ENCODE measurements at places on chromosomes 1 and 21.

DNA sequence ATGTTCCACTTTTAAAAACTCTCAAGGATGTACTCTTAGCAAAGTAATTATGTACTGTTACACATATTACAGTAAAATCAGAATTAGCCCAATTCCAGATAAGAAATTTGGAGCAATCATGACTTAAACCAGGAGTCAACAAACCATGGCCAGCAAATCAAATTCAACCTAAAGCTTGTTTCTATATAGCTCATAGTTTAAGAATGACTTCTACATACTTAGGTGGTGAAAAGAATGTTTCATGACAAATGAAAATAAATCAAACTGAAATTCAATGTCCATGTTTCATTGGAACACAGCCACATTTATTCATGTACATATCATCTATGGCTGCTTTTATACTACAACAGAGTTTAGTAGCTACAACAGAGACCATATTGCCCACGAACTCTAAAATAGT is 35.1 kb downstream of the FRRS1 start:
- no peak for DNase-seq

- no peak for DNase-seq
Measured at GRCh38 chr1:205495237-205495823, 9.1 kb upstream of the CDK18 start.

DNA sequence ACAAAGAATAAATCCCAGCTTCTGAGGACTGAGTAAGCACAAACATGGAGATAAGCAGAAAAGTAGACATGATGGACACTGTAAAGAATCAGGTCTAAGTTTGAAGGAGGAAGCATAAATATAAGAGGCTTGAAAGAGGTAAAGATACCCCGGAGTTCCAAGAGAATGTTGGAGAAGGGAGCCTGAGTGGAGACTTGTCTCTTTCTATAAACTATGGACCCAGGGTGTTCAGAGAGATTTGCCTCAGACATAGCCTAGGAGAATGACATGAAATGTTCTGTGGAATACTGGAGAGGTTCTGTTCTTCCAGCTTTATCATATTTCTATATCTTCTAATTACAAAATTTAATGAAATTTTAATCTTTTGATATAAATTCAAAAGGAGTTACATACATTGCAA is 554.3 kb upstream of the B3GALT2 start:
- DNase-seq: no peak

DNA sequence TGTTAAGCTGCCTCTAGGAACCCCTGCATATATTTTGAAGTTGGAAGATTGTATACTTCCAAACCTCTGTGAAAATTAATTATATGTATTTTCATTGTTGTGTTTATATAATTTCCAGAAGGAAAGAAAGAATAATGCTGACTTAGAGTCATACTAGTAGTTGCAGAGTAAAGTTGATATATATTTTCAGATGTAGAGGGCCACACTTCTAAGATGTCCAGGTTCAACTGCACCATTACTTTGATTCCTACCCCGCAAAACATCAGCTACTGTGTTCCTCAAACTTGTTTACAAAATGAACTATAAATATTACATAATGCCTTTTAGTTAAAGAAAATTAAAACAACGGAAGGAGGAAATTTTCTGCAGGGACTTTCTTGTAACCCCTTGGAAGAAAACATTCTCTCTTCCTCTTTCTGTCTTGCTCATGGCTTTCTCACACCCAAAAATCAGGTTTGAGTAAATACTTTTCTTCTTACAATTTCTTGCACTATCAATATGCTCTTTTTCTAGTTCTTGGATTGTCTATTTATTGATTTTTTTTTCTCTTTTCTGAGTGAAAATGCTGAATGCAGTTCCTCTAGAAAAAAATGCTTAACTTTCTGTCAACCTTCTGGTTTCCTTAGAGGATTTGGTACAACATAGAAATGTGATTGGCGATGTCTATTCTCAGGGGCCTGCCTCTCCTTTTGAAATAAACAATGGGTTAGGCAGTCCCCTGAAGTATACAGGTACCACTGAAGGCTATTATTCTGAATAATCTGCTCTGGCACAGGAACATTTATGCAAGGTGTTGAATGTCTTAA is 867.8 kb downstream of the TTLL7 start:
- no peak for DNase-seq

DNA sequence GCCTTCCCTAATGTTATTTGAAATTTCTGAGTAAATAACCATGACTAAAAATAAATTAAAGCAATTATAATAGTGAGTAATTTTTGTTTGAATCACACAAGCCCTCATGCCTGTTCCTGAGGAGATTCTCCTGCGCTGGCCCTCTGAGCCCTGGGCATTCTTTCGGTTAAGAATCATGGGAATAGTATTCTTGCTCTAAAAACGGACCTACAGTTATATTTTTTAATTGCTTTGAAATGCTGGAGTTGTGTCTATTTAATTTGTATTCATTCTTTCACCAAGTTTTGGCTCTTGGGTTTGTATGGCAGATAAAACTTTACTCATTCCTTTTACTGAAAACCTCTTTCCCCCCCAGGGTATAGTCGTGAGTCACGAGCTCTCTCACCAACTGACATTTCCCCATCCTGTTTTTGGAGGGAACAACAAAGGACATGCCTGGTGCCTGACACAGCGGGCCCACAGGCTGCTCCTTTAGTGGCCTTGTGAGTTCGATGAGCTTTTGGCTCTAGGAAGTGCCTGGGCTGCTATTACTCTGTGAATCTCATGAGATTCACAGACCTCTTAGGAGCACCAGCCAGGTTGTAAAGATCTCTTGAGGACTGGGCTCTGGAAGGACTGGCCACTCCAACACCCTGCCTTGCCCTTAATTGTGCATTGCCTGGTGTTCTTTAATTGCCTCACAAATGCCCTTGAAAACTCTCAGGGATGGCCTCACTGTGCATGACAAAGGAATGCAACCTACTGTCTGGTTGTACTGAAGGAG is 58.6 kb downstream of the DDR2 start:
- no peak for DNase-seq

DNA sequence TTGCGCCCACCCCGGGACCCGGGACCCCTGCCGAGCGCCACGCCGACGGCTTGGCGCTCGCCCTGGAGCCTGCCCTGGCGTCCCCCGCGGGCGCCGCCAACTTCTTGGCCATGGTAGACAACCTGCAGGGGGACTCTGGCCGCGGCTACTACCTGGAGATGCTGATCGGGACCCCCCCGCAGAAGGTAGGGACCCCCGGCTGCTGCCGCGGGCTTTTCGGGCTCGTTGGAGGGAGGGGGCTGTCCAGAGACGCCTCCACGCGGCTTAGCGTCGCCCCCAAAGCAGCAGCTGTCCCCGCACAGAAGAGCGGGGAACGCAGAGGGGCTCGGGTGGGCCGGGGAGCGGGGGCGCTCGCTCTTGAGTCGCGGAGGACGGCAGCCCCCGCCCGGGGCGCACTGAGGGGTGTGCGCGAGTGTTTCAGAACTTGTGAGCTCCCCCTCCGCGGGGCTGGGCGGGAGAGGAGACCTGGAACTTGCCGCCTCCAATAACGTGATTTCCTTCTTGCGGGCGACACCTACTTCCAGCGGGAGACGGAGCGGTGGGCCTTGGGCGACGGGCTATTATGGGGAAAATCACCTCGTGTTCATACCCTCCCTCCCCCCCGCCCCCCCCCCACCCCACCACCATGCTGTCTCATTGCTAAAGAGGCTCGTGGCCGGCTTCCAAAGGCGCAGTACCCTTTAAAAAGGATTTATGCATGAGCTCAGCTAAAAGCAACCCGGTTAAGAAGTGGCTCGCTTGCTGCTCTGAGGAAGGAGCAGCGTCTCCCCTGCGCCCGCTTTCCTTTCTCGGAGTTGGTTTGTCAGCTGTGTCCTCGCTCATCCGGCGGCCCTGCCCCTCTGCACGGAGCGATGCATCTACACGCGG is 664 bp downstream of the BACE2 start:
- no peak for DNase-seq

GRCh38 chr1:94905207-94905606 is 21.7 kb downstream of the CNN3 start:
- DNase-seq: no peak

DNA sequence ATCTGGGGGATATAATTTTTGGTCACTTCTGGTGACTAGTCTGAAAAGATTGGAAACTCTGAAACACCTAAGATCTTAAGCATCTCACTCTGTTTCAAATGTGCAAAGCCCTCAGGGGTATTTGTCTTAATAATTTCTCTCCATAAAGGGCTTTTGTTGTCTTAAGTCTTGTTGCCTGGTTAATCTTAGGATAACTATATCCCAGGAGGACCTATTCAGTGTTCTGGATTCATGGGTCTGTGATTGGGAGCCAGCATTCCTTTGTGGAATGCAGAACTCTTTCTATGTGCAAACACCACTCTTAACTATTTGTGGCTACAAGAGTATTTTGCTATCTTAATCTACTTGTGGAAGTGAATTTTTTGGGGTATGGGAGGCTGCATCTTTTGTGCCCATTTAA is 1573.0 kb upstream of the PRMT6 start:
- DNase-seq: no peak

GRCh38 chr1:172241540-172241939 is 178.9 kb upstream of the C1orf105 start:
- DNase-seq: no peak

DNA sequence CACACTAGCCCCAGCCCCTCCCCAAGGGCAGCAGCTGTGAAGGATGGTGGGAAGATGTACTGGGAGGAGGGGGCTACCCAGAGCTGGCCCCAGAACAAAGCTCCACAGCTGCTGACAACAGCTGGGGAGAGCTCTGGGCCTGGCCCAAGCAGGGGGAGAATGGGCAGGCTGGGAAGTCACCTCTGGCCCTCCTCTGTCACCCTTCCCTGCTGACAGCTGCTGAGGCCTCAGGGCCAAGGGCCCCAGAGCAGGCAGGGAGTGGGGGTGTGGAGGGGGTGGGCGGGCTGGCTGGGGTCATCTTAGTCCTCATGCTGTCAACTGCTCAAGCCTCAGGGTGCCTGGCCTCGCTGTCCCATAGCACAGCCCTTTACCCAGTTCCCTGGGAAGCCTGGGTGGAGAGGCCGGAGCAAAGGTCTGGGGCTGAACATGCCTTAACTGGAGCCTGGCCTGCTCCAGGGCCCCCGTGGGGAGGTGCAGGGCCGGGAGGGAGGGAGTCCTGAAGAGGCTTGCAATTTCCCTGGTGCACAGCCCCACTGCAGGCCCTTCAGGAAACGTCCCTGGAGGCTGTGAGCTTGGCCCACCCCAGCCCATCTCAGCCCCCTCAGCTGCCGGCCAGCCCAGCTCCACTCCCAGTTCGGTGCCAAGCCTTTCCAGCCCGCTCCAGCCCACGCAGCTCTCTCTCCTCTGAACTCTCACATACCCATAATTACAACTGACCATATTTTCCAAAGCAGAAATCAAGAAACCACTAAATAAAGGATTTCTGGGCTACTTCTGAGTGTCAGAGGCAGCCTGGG is 25.7 kb downstream of the HSPG2 start:
- DNase-seq: no peak

DNA sequence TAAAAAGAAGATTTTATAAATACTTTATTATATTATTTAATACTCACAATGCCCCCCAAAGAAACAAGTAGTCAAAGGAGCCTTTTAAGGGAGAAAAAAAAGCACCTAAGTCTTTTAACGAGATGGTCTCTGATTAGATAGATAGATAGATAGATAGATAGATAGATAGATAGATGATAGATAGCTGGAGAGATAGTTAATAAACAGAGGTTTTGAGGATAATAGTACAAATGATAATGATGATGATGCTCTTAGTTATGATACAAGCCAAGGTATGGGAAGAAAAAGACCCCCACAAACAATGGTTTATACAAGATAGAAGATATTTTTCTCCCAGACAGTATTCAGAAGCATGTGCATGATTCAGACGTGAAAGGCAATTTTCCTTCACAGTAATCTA is 14.6 kb upstream of the EDEM3 start:
- no peak for DNase-seq

DNA sequence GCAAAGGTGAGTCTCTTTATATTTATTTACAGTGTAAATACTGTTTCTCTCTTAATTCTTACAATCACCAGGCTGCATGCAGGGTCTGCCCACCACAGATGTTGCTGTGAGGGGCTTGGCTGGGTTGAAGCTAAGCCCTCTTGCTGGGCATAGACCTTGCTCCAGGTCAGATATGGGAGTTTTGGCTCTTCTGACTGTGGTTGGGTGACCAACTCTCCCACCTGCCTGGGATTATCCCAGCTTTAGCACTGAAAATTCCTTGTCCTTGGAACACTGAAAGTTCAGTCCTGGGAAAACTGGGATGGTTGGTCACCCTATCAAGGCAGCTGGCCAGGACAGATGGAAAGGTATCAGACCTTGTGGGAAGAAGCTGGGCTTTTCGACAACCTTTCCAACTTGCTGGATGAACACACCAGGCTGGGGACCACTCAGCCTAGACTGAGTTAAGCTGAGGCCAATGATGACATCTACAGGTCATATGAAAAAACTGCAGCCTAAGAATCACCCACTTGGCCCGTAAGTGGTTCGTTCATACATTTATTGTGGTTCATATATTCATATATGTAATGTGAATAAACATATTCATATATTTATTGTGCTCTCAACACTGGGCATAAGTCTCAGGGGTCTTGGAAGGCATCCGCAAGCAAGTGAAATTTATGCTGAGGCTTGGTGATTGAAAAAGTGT is 26.6 kb upstream of the HPDL start:
- peak; percentile 66 for DNase-seq

DNA sequence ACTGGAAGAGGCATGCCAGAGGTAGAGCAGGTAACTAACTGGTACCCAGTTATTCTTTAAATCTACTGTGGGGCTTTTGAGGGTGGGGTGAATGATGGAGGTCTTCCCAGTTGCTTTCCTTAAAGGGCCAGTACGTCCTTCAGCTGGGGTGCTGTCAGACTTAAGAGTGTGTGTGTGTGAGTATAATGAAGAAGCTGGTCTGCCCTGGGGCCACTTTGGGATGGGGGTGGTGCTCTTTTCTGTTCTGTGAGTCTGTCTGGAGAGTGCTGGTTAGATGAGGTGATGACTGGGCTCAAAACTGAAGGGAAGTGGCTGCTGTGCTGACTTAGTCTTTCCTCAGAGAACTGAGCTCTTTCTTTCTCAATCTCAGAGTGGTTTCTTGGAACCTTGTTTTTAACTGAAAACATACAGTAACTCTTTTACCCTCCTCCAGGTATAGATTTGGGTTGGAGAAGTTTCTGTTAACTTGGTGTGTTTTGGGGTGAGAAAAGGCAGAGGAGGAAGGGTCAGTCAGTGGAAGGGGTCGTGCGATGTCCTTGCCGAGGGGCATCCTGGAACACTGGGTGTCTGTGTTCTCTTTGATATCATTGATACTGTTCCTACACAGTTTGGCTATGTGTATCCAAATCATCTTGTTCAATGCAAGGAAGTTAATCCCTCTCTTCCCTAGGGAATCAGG is 746 bp downstream of the MACF1 start:
- DNase-seq: peak; percentile 87

DNA sequence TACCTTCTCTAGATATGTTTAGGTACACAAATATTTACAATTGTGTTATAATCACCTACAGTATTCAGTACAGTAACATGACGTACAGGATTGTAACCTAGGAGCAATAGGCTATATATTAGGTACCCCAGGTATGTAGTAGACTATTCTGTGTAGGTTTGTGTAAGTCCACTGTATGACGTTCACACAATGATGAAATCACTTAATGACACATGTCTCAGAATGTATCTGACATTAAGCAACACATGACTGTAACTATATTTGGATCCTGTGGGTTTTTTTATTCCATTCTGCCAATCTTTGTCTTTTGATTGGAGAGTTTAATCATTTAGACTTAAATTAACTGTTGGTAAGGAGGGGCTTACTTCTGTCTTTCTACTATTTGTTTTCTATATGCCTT is 52.1 kb downstream of the STYXL2 start:
- DNase-seq: no peak

Measured in activated effector memory CD4-positive, alpha-beta T cell treated with anti-CD3 and anti-CD28 coated beads, Interleukin-2, amount 50 U/mL, for 16 hours (primary cell).